ENCODE measurements at places on chromosomes 6 and 20.

GRCh38 chr6:143549221-143549948 lies 37.9 kb upstream of the FUCA2 start:
- DNase-seq: no peak

DNA sequence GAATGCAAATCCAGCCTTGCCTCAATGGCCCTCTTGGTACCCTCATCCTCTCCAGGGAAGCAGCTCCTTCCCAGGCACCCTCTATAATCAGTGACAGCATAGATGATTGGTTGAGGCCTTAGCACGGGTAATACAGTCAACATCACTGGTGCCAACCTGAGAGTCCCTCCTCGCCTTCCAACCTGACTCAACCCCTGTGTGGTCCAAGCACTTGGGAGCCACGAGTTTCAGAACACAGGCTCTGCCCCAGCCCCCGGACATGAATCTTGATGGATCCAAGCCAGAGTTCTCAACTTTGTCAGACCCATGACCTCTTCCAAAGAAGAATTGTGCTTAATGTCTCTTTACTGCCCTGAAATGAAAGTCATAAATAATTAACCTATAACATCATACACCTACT lies 213.9 kb downstream of the PREX1 start:
- DNase-seq: no peak

GRCh38 chr20:32278199-32278643 lies 770 bp downstream of the KIF3B start:
- DNase-seq: peak; percentile 18

- peak; percentile 80 for DNase-seq
Measured at GRCh38 chr6:113936093-113936934, 34.6 kb downstream of the HDAC2 start.

DNA sequence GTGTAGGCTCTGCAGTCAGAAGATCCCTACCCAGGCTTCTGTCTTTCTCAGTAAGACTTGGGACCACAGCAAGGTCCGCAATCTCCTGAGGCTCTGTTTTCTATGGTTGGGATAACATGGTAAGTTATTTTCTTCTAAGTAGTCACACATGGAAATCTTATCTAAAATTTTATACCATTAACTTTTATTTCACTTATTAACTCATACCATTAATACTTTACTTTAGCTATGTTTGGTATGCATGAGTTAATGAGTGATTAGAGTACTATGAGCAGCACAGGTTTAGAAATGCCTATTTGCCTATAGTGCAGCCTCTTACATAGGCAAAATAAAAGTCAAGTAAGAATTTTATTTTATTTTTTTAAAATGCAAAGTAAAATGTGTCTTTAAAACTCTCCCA lies 27.2 kb downstream of the GINM1 start:
- no peak for DNase-seq

DNA sequence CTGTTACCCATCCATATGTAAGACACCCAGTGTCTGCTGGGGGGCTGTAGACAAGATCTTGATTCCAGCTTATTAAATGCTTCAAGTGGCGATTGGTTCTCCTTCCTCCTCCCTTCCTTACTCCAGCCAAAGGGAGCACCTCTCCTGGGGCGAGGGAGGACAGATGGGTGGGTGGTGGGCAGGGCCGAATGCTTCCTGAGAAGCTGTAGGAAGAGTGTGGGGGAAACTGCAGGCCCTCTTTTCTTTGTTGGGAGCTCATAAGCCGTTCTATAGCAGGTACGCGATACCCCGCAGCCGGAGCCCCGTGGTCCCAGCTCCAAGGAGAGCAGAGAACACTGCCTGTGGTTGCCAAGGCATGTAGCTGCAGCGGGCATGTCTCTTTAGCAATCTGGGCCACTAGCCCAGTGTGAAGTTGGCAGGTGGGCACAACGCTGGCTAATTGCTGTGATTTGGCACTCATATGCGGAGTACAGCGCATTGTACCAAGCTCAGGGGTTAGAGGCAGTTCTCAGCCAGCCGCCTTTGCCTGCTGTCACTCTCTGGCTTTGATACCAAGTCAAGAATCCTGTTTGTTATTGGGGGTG lies 14.7 kb upstream of the KCNG1 start:
- DNase-seq: no peak

- DNase-seq: peak; percentile 48
Measured at GRCh38 chr6:27290065-27290849, 21.8 kb downstream of the POM121L2 start.

Data from choroid plexus epithelial cell (primary cell).